ENCODE measurements at places on chromosomes 1 and 21. TPM values are rescaled to one million over a fixed set of nuclear protein-coding genes. Genes with fewer than 3 reads are reported as not detected.

DNA sequence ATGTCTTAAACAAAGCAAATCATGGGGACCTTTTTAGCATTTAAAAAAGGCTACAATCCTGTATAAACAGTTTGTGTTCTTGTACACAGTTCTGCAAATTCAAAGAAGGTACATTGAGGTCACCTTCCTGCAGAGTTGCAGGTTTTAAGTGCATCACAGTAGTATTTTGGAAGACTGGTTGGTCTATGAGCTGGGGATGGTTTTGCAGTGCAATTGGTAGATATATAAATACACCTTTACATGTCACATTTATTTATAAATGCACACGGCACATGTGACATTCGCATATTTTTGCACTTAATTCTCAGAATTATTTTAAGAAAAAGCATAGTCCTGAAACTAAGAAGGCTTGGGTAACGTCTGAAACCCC is 599 bp upstream of the ITPKB start:
- DNase-seq: no peak

- no peak for DNase-seq
Observed at GRCh38 chr1:70277875-70278274, 56.7 kb downstream of the SRSF11 start.

DNA sequence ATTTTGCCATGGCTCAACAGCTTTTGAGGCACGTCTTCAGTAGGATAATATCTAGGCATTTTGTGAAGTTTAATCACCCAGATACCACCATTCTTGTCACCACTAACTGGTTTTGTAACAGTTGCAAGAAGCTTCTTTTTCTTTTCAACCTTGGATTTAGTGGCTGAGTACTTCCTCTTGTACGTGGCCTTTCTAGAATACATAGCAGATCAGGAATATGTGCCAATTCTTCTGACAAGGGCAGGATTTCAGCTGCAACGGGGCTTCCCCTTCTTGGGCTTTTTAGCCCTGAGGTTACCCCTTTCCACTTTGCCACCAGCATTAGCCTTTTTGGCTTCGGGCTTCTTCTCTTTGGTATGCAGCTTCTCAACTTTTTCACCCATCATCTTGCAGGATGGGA is 79.3 kb upstream of the WARS2 start:
- DNase-seq: no peak

DNA sequence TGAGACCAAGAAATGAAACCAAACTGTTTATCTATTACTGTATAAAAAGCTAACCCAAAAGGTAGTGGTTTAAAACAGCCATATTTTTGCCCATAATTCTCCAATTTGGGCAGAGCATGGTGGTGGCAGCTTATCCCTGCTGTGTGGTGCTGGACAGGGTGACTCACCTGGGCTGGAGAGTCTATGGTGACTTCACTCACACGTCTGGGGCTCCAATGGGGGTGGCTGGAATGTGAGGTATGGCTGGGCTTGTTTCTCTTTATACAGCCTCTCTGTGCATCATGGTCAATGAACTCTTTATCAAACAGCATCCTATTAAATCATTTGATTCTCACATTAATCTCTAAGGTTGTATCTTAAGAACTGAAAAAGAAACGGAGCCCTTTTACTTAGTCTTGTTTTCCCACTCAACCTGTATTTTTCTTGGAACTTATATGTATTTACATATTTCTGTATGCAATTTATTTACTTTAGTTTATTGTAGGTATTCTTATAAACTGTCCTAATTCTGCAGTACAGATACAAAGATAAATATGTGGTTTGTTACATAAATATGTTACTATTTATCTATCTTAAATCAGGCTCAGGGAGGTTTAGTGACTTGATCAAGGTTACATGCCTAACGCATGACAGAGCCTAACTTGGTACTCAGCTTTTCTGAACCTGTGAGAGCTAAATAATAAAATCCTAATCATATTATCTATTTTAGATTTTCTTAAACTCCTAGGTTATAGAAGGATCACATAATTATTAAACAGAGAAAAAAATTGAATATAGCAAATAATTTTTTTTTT is 37.5 kb upstream of the WLS start:
- DNase-seq: no peak

DNA sequence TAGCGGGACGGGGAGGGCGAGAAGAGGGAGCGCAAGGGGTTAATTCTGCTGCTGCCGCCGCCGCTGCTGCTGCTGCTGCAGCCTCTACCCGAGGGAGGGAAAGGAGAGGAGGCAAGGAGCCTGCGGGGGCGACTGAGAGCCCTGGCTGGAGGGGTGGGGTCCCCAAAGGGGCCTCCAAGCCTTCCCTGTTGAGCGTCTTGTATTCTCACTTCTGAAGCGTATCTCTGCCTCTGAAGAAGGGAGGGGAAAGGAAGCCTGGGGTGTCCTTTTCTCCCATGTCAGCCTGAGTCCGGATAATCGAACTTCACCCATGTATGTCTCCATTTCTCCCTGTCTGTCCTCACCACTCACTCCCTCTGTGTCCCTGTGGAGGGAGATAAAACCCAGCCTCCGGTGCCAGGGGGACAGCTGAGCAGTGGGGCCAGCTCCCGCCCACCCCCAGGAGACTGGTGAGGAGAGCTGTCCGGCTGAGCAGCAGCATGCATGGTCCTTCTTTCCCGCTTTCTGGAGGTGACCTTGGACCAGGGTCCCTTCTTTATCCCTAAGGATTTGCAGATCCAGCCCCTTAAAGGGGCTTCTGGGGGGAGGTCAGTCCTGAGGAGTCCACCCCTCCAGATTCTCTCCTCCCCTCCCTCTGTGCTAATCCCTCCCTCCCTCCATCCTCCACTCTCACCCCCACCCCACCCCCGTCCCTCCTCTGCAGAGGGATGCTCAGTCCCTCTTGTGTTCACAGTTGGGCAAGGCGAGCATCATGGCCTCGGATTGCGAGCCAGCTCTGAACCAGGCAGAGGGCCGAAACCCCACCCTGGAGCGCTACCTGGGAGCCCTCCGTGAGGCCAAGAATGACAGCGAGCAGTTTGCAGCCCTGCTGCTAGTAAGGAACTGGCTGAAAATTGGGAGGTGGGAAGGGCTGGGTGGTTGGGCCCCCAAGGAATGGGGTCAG is 1.0 kb downstream of the NCDN start:
- no peak for DNase-seq

- DNase-seq: no peak
Observed at GRCh38 chr1:66489151-66489550, 44.8 kb upstream of the SGIP1 start.

DNA sequence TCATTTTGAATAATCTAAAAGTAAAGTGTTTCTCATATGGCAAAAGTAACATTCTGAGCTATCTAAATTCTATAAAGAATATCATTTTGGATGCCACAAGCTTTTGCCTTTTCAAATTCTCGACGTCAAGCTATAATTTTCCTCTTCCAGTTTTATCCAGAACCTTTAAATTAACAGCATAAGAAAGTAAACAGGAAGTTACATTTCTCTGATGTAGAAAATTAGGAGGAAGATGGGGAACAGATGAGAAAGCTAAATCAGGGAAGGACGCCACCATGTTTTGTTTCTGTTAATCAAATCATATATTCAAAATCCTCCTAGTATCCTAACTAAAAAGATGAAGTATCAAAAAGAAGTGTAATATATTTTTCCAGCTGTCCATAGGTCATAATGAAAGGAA is 8.8 kb upstream of the CAMSAP2 start:
- DNase-seq: no peak

GRCh38 chr1:65791801-65792668 is 660 bp upstream of the PDE4B start:
- DNase-seq: peak; percentile 43

- no peak for DNase-seq
Observed at GRCh38 chr1:175035865-175036264, 12.6 kb upstream of the MRPS14 start.

GRCh38 chr1:182786223-182786994 is 3.2 kb upstream of the NPL start:
- no peak for DNase-seq

PLA2G2C gene
- not detected for polyA plus RNA-seq

KIF21B gene
- 9.9 TPM for polyA plus RNA-seq

STXBP3 gene
- 54.8 TPM for polyA plus RNA-seq

C1orf185 gene
- not detected for polyA plus RNA-seq

SLAMF7 gene
- polyA plus RNA-seq: 165 TPM
